ENCODE measurements at places on chromosomes 3 and 15. TPM values are rescaled to one million over a fixed set of nuclear protein-coding genes. Genes with fewer than 3 reads are reported as not detected.

Gene ANKUB1
- total RNA-seq = not detected

Gene NEO1
- total RNA-seq = 19.3 TPM

Gene SCN5A
- total RNA-seq = 0.71 TPM

Gene ST3GAL6
- total RNA-seq = 3.9 TPM

Gene DAZL
- total RNA-seq = 0.36 TPM

Gene PEAK1
- total RNA-seq = 29.3 TPM

Gene STAC
- 6.0 TPM for total RNA-seq

Gene C2CD4A
- total RNA-seq = 0.27 TPM

Gene SENP5
- total RNA-seq = 48.7 TPM

Gene SERINC4
- not detected for total RNA-seq

GRCh38 chr3:107992976-107993684, 97.7 kb downstream of the CD47 start:
- H3K27me3 ChIP-seq = no peaks in the 10 kb centered on the region
- no peak overlapping the region for H3K4me3 ChIP-seq
- H3K36me3 ChIP-seq = no peaks in the 10 kb centered on the region
- no peak for DNase-seq
- H3K27ac ChIP-seq = no peak overlapping the region

GRCh38 chr15:80895965-80896364, 93.7 kb downstream of the MESD start:
- no peak overlapping the region for H3K27ac ChIP-seq
- no peak overlapping the region for H3K4me3 ChIP-seq
- no peak for DNase-seq
- H3K4me1 ChIP-seq = no peaks in the 10 kb centered on the region

DNA sequence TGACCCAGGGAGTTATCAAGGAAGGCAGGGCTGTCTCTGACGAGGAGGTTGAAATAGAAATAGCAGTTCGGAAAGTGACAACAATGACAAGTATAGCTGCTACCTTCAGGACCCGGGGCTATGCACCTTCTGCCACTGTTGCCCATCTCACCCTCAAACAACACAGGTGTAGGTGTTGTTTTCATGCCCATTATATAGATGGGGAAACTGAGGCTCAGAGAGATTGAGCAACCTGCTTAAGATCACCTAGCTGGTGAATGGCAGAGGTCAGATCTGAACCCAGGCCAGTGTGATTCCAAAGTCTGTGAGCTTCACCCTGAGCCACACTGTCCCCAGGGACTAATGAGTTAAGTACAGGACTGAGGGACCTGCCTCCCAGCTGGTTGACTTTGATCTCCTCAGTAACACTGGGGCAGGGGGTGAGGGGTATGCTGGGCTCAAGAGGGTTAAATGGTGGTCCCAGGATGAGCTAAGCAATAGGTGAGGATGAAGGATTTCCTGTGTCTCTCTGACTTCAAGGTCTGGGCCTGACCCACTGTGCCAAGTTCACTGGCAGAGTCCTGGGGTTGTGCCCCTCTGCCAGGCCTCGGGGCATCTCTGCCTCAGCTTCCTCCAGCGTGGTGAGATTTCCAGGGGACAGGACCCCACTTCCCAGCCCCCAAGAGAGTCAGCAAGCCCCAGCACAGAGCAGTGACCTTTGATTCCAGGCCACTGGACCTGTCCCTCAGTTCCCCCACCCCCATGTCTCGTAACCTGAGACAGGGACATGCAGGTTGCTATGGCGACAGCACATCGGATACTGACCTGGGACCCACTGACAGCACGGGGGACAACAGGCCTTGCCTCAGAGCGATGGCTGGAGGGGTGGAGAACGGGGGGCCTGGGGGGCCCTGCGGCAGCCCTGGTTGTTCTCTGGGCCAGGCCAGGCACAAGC, 35.0 kb downstream of the ATP2B2 start:
- H3K27me3 ChIP-seq = peaks cover 4% of the 10 kb centered on the region
- DNase-seq = no peak
- no peaks in the 10 kb centered on the region for H3K36me3 ChIP-seq
- no peaks in the 10 kb centered on the region for H3K4me1 ChIP-seq

DNA sequence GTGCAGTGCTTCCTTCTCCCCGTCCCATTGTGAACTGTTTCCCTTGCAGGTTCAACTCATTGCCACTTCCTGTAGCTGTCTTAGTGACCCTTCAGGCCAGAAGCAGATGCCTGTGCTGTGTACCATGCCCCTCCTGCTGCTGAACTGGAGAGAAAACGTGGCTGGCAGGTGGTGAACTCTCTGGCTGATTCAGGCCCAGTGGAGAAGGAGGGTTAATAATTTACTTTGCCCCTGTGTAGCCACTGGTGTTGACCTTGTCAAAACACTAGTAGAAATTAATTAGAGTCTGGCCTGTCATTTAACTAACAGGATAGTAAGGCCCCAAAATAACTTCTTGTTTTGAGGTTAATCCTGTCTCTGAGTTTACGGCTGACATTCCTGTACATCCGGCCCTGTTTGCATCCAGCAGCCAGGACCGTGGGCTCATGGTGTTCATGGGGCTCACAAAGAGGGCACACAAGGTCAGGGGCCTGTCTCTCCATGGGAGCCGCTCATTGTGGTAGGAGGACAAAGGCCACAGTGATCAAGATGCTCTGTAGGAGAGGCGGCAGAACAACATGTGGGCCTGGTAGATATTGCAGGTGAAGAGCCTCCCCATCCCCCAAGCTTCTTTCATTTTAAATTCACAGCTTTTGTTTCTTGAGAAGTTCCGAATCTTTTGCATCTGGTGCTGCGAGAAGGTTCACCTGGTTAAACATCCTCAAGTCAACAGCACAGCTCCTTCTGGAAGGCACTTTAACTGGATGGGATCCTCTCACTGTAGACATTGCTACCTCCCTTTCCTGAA, 101.6 kb downstream of the CGNL1 start:
- no peak overlapping the region for H3K27ac ChIP-seq
- H3K4me1 ChIP-seq = no peaks in the 10 kb centered on the region
- no peaks in the 10 kb centered on the region for H3K27me3 ChIP-seq
- no peaks in the 10 kb centered on the region for H3K36me3 ChIP-seq

GRCh38 chr3:152302521-152303021, 33.8 kb downstream of the MBNL1 start:
- peaks cover 7% of the 10 kb centered on the region for H3K36me3 ChIP-seq
- DNase-seq = peak; percentile 85
- H3K27ac ChIP-seq = peak overlapping the region; percentile 84
- peak overlapping the region; percentile 28 for H3K4me3 ChIP-seq
- no peaks in the 10 kb centered on the region for H3K27me3 ChIP-seq

GRCh38 chr3:59254976-59255375, 205.2 kb upstream of the CFAP20DC start:
- H3K27ac ChIP-seq = no peak overlapping the region
- no peak for DNase-seq
- no peak overlapping the region for H3K4me3 ChIP-seq
- no peaks in the 10 kb centered on the region for H3K4me1 ChIP-seq

DNA sequence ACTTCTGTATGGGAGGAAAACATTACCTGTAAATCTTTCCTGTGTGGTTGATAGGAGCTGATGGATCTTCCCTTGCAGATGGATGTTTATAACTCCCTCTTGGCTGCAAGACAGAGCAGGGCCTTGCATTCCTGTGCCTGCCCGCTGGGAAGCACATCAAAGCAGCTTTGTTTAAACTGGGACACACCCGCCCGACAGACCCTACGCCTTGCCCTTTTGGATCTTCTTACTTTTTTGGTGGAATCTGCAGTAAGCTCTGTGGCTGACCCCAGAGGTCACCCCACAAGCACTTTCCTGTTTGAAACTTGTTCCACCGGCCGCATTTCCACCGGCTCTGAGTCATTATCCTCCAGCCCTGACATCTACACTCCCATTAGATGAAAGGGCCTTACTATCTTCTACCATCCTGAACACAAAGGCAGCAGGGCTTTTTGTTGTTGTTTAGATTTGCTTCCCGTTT, 244.1 kb upstream of the STT3B start:
- H3K27ac ChIP-seq = no peak overlapping the region
- H3K4me1 ChIP-seq = peaks cover 10% of the 10 kb centered on the region
- DNase-seq = no peak
- H3K4me3 ChIP-seq = no peak overlapping the region

DNA sequence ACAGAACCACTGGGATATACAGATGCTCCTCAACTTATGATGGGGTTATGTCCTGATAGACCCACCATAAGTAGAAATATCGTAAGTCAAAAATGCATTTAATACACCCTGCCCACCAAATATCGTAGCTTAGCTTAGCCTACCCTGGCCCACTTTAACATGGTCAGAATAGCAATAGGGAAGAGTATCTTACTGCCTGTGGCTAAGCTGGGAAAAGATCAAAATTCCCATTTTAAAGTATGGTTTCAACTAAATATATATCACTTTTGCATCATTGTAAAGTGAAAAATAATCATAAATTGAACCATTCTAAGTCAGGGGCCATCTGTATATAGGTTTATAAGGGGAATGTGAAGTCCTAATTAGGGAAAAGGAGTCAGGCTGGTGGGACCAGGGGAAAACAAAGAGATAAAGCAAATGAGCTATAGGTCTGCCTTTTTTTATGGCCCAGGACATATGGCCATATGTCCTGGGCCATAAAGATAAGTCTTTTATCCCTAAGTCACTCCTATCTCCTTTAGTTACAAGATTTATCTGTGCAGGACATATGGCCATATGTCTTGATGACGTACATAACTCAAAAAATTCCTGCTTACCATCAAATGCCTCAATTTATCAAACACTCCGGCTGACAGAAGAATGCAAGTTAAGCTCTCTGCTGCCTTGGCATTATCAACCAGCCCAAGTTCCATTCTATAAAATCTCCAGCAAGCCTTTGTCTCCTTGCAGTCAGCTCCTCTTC, 11.2 kb downstream of the RTP3 start:
- no peaks in the 10 kb centered on the region for H3K36me3 ChIP-seq
- no peak overlapping the region for H3K4me3 ChIP-seq
- H3K27ac ChIP-seq = no peak overlapping the region
- DNase-seq = no peak
- no peaks in the 10 kb centered on the region for H3K27me3 ChIP-seq
- no peaks in the 10 kb centered on the region for H3K4me1 ChIP-seq

- H3K4me1 ChIP-seq = no peaks in the 10 kb centered on the region
- H3K27me3 ChIP-seq = no peaks in the 10 kb centered on the region
- H3K27ac ChIP-seq = no peak overlapping the region
These were observed 63.8 kb upstream of the GLCE start for GRCh38 chr15:69096626-69097025.

Data from sigmoid colon (tissue), 7 donors.